ENCODE measurements at places on chromosomes 13 and 19.

DNA sequence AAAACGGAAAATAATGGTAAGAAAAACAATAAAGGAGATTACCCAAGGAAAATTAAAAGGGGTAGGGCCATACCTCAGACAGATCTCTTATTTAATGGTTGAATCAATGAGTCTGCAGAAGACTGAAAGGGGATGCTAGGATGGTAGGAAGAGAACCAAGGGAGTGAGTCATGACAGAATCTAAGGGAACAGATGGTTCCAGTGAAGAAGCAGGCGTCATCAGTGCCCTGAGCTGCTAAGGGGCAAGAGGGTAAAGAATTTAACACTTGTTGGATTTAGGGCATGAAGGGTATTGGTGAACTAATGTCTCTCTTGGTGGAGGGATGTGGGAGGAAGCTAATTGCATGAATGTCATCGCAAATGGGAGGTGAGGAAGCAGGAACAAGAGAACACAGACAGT lies 329.2 kb upstream of the TSHZ3 start:
- no peak for DNase-seq

- DNase-seq = no peak
Observed at GRCh38 chr13:33016414-33017322, at the start of gene KL. Gene KL (plus strand): TSS chr13:33016423. CDS start chr13:33016441, 18 bp downstream.

DNA sequence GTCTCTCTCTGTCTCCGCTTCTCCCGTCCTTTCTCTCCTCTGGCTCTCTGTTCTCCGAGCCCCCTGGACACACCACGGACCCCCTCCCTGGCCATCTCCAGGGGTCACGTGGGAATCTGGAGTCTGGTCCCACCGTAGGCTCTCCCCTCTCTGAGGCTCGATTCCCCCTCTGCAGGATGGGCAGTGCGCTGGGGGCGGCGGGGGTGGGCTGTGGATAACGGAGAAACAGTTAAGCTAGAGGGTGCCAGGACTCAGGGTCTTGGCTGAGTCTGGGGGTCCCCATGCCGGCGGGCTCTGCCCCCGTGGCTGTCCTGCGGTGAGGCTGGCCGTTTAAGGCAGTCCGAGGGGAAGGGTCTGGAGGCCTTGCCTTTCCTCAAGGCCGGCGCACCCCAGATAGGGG lies 462 bp upstream of the MEIS3 start:
- no peak for DNase-seq

- DNase-seq = no peak
Observed at GRCh38 chr19:18879579-18880373, 16.2 kb downstream of the CERS1 start.

DNA sequence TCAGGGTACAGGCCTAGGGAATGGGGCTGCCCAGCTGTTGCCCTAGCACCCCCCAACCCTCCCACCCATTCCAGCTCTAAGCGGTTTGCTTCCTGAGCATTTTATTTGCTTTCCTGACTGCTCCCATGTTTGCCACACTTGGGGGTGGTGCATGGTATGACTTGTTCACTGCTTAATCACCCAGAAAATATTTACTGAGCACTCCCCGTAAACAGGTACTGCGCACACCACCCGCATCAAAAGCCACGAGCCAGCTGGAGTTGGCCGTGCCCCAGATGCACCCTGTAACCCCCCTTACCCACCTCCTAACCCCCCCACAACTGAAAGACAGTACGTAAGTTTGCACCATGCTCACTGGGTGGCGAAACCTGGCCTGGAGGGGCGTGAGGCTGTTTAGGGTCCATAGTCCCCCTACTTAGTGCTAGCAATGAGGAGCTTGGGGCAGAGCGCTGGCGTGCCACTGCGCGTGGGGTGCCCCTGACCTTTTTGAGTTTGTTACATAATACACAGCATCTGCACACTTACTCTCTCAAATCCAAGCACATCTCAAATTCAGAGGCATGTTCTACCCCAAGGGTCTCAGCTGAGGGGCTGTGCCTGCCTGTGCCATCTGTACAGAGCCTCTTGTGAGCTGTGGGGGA lies 29.8 kb downstream of the DPF1 start:
- DNase-seq = no peak

GRCh38 chr19:10835089-10835753 lies 791 bp downstream of the TMED1 start:
- no peak for DNase-seq

GRCh38 chr13:41505209-41505835 lies 48.0 kb downstream of the RGCC start:
- no peak for DNase-seq

DNA sequence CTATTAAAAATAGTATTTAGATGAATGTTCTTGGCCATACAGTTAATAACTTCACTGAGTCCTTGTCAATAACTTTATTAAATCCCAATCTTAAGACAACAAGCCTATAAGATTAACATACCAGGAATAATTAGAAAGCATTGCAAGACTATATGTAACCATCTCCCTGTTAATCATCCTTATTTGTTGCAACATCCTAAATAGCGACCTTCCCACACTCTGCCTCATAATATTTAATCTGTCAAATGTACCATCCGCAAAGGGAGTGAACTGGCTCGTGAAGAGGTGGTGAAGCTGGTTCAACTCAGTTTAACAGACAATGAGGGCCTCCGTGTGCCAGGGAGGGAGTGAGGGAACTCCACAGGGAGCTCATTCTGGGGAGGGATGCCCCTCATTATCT lies 33.9 kb downstream of the KL start:
- no peak for DNase-seq

DNA sequence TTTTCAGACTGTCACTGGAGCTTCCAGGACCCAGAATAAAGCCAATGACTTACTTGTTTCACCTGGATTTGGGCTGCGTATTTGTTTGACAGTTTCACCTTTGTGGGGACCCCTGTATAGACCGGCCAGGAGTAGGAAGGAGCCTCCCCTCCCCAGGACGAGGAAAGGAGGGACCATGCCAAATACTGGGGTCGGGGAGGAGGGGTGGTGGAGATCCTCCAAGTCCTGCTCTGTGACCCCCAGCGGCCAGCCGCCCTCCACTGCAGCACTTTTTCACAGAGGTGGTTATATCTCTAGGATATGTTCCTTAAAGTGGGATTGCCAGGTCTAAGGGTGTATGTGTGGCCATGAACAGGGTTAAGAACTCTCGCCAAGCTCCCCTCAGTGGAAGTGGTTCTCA lies 25.7 kb upstream of the ZNF492 start:
- DNase-seq = no peak

DNA sequence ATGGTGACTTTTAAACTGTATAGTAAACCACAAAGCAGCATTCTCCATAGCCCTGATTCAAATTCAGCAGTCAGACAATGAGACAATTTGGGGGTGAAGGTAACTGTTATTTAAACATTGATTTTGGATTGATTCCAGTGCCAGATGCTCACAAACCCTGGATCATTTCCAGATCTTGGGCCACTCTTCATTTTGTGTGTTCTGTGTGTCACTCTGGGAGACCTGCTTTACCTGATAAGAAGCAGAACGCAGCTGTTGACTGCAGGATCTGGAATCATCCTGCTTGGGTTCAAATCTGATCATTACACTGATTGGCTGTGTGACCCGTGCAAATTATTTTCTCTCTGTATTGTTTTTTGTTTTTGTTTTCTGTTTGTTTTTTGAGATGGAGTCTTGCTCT lies 4.0 kb upstream of the PCDH8 start:
- DNase-seq = no peak

DNA sequence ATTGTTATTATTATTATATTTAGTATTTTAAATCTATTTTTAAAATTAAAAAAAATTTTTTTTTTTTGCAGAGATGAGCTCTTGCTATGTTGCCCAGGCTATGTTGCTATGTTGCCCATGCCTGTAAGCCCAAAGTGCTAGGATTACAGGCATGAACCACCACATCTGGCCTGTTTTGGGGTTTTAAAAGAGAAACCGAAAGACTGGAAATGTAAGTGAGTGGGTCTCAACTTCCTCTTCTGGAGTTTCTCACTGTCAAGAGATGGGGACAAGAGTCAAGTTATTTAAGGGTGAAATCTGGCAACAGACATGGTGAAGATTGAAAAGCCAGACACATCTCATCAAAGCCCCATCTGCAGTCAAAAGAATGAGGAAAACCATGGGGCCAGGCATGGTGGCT lies 4.2 kb upstream of the OR7G3 start:
- no peak for DNase-seq

GRCh38 chr13:111508164-111508870 lies 187.9 kb downstream of the TEX29 start:
- no peak for DNase-seq

DNA sequence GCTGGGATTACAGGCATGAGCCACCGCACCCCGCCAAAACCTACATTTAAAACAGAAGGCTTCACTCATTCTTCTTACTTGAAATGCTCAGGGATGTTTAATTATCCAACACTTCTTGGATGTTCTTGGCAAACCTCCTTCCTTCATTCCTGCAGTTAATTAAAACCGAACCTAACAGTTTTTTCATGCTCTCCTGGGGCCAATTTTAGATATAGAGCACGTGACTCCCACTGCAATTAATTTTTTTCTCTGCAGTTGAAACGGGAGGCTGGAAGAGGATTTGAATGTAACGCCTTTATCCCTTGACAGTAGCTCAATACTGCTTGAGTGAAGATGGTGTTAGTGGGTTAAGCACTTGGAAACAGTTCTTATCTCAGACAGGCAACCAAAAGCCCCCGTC lies 4.6 kb upstream of the ACTL9 start:
- DNase-seq = no peak

DNA sequence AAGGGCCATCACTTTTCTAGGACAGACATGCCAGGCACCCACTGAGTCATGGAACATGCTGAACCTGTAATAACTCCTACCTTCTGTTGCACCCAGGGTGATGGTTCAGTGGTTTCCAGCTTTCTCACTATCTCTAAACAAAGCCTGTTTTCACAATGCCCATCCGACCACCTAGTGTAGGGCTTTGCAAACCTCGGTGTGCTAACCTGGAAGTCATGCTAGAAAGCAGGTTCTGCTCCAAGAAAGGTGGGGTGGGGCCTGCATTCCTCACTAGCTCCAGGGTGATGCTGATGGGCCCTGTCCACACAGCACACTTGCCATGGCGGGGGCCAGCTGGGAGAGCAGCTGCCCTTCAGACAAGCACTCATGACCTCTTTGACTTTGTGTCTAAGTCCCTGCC lies 43.4 kb downstream of the COL4A2 start:
- no peak for DNase-seq

- no peak for DNase-seq
Observed at GRCh38 chr13:45194081-45194939, 6.5 kb downstream of the KCTD4 start.

Measured in stimulated activated CD4-positive, alpha-beta T cell treated with anti-CD3 and anti-CD28 coated beads, Interleukin-1b, Interleukin-23, amount 100 ng/mL, for 1 hour (primary cell).